ENCODE measurements at places on chromosomes 16 and 17.

DNA sequence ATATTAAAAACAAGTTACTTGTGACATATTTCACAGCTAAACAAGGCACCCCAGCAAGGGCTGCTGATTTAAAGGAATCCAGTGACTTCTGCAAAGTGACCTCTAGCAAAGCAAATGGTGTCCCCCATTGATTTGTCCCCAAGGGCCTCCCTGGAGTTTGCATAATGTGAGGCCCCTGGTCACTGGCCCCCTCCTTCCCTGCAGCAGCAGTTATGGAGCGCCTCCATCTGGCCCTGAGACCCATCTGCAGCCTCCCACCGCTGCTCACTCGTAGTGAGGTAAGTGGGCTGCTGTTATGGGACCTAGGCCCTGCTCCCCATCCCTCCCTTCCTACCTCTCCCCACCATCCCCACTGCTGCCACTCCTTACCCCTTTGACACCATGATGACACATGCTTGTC lies 19.6 kb upstream of the EEF2K start:
- no peak for DNase-seq

DNA sequence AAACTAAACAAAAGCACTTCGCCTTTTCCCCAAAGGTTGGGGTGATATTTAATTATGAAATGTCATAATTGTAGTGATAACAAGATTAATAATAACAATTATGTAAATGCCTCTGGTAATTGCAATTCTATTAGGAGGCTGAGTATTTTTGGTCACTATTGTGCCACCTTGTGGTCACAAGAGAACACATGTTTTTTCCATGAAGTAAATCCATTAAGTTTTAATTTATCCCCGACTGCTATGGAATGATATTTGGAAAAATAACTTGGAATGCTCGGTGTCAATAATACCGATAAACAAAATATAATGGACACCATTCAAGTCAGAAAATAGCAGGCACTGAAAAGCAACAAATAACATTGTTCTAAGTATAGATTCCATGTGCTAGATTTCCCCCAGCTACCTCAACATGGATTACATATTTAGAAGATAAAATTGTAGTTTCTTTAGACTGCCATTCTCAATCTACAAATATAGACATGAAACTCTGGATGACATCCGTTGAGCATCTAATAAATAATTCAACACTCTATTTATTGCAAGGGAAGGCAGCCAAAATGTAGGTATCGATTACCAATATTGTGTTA lies 25.0 kb upstream of the KCNJ2 start:
- no peak for DNase-seq

- DNase-seq = no peak
Measured at GRCh38 chr17:43881758-43882505, 25.4 kb downstream of the MPP2 start.

GRCh38 chr16:76222853-76223252 lies 54.3 kb upstream of the CNTNAP4 start:
- DNase-seq = no peak

Measured in activated CD4-positive, alpha-beta T cell treated with anti-CD3 and anti-CD28 coated beads, Interleukin-2, amount 50 U/mL, for 24 hours (primary cell).